HepG2 (cell line): ENCODE measurements at places on chromosomes 16 and 17. TPM values are rescaled to one million over a fixed set of nuclear protein-coding genes. Genes with fewer than 3 reads are reported as not detected.

Gene AXIN2
- 55.0 and 63.4 TPM in 2 replicates for polyA plus RNA-seq

Gene NME1
- polyA plus RNA-seq = 195 and 295 TPM in 2 replicates

Gene CENPN
- 17.3 and 29.7 TPM in 2 replicates for polyA plus RNA-seq

Gene COX6A2
- polyA plus RNA-seq = not detected in 2 replicates

Gene CCL4
- not detected in 2 replicates for polyA plus RNA-seq

Gene MFSD6L
- polyA plus RNA-seq = not detected in 2 replicates

Gene WSCD1
- 0.24 and 0.50 TPM in 2 replicates for polyA plus RNA-seq

Gene SIRT7
- polyA plus RNA-seq = 8.3 and 10.9 TPM in 2 replicates

Gene CD300H
- polyA plus RNA-seq = not detected in 2 replicates

Gene CCDC154
- polyA plus RNA-seq = 0.84 and 0.92 TPM in 2 replicates

Gene ACSM2A
- 11.4 and 20.8 TPM in 2 replicates for polyA plus RNA-seq

Gene PHOSPHO1
- not detected in 2 replicates for polyA plus RNA-seq

Gene KIF2B
- polyA plus RNA-seq = not detected in 2 replicates

Gene RND2
- 0.04 and 0.05 TPM in 2 replicates for polyA plus RNA-seq

Gene TUBG2
- polyA plus RNA-seq = 42.3 and 48.3 TPM in 2 replicates

Gene CDH3
- 0.11 and 0.57 TPM in 2 replicates for polyA plus RNA-seq

Gene SMIM22
- polyA plus RNA-seq = not detected in 2 replicates

Gene TLK2
- 58.8 and 60.8 TPM in 2 replicates for polyA plus RNA-seq

Gene TBC1D3K
- not detected in 2 replicates for polyA plus RNA-seq

Gene CARD14
- 0.03 TPM in 1 of 2 replicates, not detected in the other for polyA plus RNA-seq

Gene TMEM238L
- polyA plus RNA-seq = not detected in 2 replicates

Gene AIPL1
- not detected in 2 replicates for polyA plus RNA-seq

Gene CDR2
- 67.5 and 78.9 TPM in 2 replicates for polyA plus RNA-seq

Gene MYL11
- not detected in 2 replicates for polyA plus RNA-seq

Gene CHST4
- not detected in 2 replicates for polyA plus RNA-seq

Gene ZSCAN10
- not detected in 2 replicates for polyA plus RNA-seq

Gene KRTAP17-1
- polyA plus RNA-seq = not detected in 2 replicates

Gene C16orf92
- not detected in 2 replicates for polyA plus RNA-seq

Gene CA5A
- 66.8 and 70.0 TPM in 2 replicates for polyA plus RNA-seq

Gene TUBB3
- polyA plus RNA-seq = 110 and 152 TPM in 2 replicates

Gene CFAP97D1
- polyA plus RNA-seq = not detected in 2 replicates

Gene ESRP2
- 32.4 and 36.3 TPM in 2 replicates for polyA plus RNA-seq
